ENCODE measurements at places on chromosomes 16 and 17.

DNA sequence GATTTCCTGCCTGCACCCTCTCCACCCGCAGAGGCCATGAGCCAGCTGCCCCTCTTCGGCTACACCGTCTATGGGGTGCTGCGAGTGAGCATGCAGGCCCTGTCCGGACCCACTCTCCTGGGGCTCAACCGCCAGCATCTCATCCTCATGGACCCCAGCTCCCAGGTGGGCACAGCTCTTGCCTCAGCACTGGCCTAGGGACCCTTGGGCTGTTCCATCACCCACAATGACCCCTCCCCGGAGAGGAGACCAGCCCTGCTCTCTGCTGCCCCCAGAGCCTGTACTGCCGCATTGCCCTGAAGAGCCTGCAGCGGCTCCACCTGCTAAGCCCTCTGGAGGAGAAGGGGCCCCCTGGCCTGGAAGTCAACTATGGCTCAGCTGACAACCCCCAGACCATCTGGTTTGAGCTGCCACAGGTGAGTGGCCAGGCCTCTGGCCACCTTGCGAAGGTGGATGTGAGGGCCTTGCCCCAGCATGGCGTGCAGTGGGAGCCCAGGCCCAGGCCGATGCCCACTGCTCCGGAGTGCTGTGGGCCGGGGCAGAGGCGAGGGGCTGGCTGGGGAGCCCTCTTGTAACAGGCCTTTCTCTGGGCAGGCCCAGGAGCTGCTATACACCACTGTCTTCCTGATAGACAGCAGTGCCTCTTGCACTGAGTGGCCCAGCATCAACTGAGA, 7.3 kb upstream of the SMIM5 start:
- peak; percentile 68 for DNase-seq

GRCh38 chr16:87203060-87203656, 114.0 kb downstream of the C16orf95 start:
- peak; percentile 82 for DNase-seq

GRCh38 chr16:89031715-89032659, 55.0 kb upstream of the CBFA2T3 start:
- DNase-seq, result peak; percentile 91

GRCh38 chr16:84214451-84215066, 23.6 kb downstream of the ADAD2 start:
- no peak for DNase-seq

DNA sequence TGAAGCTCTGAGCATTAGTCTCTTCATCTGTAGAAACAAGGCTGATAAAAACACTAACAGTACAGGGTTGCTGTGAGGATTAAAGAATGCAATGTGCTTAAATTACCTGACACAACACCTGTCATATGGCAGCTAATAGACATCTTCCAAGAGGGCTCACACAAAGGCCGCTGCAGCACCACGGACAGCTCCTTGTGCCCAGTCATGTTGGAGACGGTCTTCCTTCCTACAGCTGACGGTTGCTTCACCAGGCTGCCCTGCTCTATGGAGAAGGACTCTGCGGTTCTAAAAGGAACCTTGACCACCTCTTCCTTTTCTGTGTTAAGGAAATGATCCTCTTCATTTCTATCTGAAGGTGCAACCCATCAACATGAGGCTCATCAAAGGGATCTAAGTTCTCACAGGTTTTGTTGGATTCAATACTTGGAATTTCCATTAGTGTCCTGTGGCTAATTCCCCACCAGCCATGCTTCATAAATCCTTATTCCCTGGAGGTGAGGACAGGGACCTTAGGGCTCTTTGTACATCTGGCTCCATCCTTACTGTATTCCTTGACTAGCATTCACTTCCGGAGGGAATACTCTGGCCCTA, 138.9 kb upstream of the CES5A start:
- DNase-seq, result peak; percentile 75

GRCh38 chr16:66115373-66115772, 251.1 kb upstream of the CDH5 start:
- DNase-seq, result no peak

GRCh38 chr17:40694584-40694983, 9.0 kb downstream of the KRT24 start:
- no peak for DNase-seq

GRCh38 chr16:67312719-67313118, 13.8 kb downstream of the KCTD19 start:
- DNase-seq, result peak; percentile 34

DNA sequence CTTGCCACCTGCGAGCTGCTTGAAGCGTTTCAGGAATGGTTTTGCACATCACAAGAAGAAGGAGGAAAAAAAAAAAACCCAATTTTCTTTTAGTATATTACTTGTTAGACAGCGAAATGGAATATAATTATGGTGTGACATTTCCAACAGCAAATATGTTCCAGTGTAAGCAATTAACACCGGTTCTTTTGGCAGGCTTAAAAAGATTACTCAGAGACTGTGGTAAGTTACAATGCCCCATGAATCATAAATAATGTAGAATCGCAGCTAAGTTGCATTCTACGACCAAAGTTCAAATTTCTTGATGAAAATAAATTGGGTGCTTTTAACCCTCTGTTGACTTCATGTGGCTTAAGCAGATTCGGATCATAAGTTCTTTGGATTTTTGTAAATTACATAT, 245.2 kb downstream of the XYLT1 start:
- DNase-seq, result no peak

GRCh38 chr17:81251094-81251708, 12.1 kb downstream of the NDUFAF8 start:
- DNase-seq, result no peak

DNA sequence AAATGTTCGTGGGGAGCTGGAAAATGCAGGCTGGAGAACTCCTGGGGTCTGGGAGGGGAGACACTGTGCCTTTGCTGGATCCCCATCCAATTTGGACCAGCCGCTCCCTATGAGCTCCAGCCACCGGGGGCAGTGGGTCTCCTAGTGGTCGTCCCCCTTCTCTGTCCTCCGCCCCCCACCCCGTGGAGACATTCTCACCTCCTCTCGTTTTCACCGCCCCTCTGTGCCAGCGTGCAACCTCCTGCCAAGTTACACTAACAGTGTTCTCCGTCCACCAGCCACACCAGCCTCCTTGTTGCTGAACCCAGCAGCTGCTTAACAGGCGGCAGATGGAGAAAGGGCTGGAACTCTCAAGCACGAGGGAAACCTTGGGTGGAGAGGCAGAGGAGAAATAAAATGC, 67.4 kb upstream of the SOX9 start:
- DNase-seq, result no peak

Measured in hematopoietic multipotent progenitor cell treated with erythropoietin and hydrocortisone succinate and interleukin-3 and kit ligand, for 4 days (in vitro differentiated cells).